ENCODE measurements at places on chromosomes 5 and 9. TPM values are rescaled to one million over a fixed set of nuclear protein-coding genes. Genes with fewer than 3 reads are reported as not detected.

HCN1 gene
- total RNA-seq = not detected

PCDHGB4 gene
- total RNA-seq = 0.56 TPM

ELOVL7 gene
- 12.1 TPM for total RNA-seq

CWC27 gene
- 13.7 TPM for total RNA-seq

TYRP1 gene
- not detected for total RNA-seq

EMB gene
- 5.8 TPM for total RNA-seq

S100Z gene
- not detected for total RNA-seq

ANKRD34B gene
- 0.17 TPM for total RNA-seq

SLC45A2 gene
- not detected for total RNA-seq

CARTPT gene
- not detected for total RNA-seq

UNC13B gene
- total RNA-seq = 13.1 TPM

C9orf50 gene
- not detected for total RNA-seq

CHSY3 gene
- total RNA-seq = 0.09 TPM

LCN1 gene
- 0.20 TPM for total RNA-seq

SPATA31D4 gene
- not detected for total RNA-seq

FOXI1 gene
- total RNA-seq = not detected

SPINK7 gene
- total RNA-seq = not detected

DDX4 gene
- total RNA-seq = not detected

F12 gene
- 22.1 TPM for total RNA-seq

PROB1 gene
- total RNA-seq = 0.20 TPM

PDZD2 gene
- total RNA-seq = 0.60 TPM

MOB3B gene
- total RNA-seq = 14.4 TPM

SH3TC2 gene
- total RNA-seq = 0.69 TPM

C5orf58 gene
- total RNA-seq = not detected

OR2Y1 gene
- not detected for total RNA-seq

IGFBPL1 gene
- 2.3 TPM for total RNA-seq
